ENCODE measurements at places on chromosomes 2 and 18.
A peak's percentile ranks its signal among the peaks of the same experiment; 100 is the strongest.

- no peak for DNase-seq
These were observed 144.3 kb upstream of the PELI1 start for GRCh38 chr2:64288321-64289193.

GRCh38 chr2:96687266-96687665, 44.7 kb downstream of the FER1L5 start:
- no peak for DNase-seq

- no peak for DNase-seq
These were observed 4.5 kb downstream of the TMEM131 start for GRCh38 chr2:97991081-97991856.

DNA sequence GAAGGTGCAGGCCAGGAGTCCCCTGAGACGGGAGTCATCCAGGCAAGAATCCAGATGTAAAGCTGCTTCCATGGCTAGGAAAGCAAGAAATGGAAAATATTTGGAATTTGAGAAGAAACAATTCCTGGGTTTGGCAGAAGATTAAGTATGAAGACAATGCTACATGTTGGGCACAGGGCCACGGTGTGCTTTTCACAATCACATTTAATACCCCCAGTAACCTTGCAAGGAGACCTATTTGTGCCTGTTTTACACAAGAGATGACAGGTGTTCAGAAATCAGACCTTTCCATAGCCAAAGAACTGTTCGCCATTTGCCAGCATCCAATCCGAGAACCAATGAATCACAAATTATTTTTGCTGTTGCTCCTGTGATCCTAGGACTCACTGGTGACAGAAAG, 50.5 kb downstream of the KCTD1 start:
- DNase-seq = no peak

DNA sequence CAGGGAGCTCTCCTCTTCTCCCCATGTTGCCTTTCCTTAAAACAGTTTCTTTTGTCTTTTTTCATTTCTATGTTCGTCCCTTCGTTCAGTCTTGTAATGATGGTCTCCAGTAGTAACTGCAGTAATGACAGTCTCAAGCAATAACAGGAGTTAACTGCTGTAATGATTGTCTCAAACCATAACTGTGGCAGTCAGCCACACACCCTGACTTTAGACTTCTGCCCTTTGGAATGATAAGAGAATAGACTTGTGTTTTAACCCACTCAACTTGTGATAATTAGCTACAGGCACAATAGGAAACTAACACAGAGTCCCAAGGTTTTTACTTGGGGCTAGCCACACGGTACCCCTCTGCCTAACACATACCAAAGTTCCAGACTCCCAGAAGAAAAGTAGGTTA, 12.1 kb downstream of the TMEM131 start:
- DNase-seq = no peak

GRCh38 chr2:49306925-49307324, 152.6 kb upstream of the FSHR start:
- no peak for DNase-seq

DNA sequence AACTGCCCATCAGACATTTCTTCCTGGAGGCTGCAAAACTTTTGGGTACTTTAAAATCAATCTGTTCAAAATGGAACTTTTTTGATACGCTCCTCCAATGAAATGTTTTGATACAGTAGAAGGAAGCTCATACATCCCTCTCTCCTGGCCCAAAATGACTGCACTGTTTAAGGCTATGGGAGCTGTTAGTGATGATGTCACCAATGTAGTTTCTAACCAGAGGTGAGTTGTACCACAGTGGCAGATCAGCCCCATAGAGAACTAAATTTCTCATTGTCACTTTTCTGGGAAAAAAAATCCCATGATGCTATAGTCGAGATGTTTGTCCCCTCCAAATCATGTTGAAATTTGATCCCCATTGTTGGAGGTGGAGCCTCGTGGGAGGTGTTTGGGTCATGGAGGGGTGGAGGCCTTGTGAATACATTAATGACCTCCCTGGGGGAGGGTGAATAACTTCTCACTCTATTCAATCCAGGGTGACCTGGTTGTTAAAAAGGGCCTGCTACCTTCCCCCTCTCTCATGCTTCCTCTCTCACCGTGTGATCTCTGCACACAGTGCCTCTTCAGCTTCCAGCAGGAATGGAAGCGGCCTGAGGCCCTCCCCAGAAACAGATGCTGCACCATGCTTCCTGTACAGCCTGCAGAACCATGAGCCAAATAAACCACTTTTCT, 117.4 kb upstream of the NPAS2 start:
- DNase-seq = no peak

GRCh38 chr2:232611559-232612218, 21.7 kb upstream of the EFHD1 start:
- peak; percentile 40 for DNase-seq

DNA sequence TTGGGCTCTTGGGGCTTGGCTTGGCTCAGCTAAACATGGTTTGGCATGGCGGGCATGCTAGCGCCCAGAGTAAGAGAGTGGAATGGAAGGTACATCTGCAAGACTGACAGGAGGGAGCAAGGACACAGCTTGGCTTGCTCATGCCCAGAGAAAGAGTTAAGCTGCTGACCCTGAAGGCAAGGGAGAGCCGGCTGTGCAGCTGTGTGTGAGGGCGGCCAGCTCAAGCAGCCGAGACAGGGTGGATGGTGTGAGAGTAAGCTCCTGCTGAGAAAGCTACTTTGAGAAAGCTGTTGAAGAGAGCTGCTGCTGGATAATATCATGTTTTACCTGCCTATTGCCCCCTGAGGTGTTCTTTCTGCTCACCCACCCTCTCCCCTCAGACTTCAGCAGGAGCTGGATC, 135.6 kb downstream of the CCBE1 start:
- no peak for DNase-seq

GRCh38 chr2:230144355-230144754, 75.4 kb downstream of the SP110 start:
- DNase-seq = no peak

- peak; percentile 99 for DNase-seq
These were observed 46.1 kb upstream of the PTMA start for GRCh38 chr2:231662028-231662810.

DNA sequence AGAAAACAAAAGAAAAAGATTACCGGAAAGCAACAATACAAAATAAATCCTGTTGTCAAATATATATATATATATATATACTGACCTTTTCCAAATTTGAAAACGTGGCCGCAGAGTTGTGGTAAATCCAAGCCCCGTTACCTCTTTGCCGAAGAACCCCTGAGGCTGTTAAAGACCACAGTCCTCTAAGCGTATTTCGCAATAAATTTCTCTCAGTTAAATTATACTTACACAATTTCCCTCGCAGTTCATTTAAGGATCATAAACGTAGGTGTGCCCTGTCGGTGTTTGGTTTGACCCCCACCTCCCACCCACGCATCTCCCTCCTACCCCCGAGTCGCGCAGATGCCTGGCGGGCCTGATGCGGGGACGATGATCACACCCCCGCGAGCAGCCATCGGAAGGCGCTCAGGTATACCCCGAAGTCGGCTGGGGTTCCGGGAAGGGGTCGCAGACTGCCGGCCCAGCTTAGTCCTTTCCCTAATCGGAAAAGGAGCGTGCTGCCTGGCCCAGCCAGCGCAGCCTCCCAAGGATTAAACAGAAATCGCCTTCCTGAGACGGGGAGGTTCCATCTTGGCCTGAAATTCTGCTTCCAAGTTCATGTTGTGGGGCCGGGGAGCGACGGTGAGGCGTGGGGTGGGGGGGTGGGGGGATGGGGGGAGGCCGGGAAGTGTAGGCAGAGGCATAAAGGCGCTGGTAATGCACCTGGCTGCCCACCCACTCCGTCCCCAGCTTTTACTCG, 2.9 kb upstream of the MEIS1 start:
- DNase-seq = no peak

DNA sequence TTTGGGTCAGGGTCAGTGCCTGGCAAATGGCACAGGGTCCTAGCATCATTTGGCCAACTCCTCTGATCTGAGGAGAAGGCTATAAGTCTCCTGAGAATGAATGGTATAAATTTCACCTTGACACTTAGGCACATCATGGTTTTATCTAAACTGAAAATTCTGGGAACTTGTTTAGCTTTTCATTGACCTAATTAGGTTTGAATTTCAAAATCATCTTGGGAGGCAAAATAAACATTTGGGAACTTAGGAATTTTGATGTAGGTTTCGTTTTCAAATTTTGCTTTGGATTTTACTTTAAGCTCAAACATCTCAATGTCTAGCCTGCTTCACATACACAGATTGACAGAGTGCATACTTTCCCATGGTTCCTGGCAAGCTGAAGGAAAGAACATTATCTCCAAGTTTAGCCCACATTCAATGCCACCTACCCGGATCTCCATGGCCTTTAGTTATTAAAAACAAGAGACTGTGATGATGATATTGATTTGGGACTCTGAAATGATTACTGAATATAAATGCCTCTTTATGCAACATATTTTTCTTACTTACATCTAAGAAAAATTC, 44.5 kb downstream of the MYOM1 start:
- DNase-seq = no peak

- DNase-seq = no peak
These were observed 160.8 kb upstream of the CAVIN2 start for GRCh38 chr2:192007581-192008228.

DNA sequence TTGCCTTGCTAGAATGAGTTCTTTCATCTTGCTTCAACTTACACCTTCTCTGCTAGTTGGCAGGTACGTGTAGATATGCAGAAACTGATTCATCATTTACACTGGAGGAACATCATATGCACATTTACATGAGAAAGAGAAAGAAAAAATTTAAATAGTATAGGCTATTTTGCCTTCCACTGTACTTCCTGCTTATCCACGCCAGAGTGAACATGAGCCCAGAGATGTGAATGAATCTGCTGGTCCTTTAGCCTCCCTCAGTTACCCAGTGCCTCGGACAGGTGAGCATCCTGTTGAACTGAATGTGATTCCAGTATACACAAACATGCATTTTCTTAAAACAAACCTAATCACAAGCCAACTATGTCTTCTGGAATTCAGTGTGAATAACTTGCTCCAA, 83.6 kb downstream of the SESTD1 start:
- no peak for DNase-seq

DNA sequence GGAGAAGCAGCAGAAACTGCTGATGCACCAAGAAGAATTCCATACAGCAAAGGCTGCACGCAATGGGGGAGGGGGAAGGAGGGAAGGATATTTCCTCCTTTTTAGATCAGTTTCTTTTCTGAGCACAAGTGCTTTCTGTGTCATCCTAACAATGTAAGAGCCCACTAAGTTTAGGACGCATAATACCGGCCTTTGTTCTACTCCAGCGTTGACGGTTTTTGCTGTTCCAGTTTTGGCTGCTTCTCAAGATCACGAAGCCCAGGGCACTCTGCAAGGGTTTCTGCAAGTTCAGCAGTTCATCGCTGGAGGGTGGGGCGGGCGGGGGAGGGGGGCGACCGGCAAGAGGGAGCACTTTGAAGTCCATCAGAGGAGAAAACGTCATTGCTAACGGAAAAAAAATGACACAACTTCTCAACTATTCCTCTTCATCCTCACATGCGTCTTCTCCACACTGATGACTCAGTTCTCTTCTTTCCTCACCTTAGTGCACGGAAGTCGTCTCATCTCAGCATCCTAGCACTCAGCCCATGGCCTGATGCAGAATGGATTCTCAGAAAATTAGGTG, 8.7 kb downstream of the FAM178B start:
- peak; percentile 51 for DNase-seq

DNA sequence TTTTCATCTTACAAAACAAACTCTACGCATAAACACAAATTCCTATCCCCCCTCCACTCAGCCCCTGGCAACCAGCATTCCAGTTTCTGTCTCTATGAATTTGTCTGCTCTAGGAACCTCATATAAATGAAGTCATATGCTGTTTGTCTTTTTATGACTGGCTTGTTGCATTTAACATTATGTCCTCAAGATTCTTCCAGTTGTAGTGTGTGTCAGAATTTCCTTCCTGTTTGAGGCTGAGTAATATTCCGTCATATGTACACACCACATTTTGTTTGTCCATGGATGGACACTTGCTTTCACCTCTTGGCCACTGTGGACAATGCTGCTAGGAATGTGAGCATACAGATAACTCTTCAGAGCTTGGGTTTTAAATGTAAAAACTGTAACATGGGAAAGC, 272.1 kb downstream of the GBX2 start:
- no peak for DNase-seq

- DNase-seq = no peak
These were observed 169.1 kb downstream of the ATAD2B start for GRCh38 chr2:23757686-23758433.

- no peak for DNase-seq
These were observed 16.3 kb upstream of the BOK start for GRCh38 chr2:241542278-241542605.

DNA sequence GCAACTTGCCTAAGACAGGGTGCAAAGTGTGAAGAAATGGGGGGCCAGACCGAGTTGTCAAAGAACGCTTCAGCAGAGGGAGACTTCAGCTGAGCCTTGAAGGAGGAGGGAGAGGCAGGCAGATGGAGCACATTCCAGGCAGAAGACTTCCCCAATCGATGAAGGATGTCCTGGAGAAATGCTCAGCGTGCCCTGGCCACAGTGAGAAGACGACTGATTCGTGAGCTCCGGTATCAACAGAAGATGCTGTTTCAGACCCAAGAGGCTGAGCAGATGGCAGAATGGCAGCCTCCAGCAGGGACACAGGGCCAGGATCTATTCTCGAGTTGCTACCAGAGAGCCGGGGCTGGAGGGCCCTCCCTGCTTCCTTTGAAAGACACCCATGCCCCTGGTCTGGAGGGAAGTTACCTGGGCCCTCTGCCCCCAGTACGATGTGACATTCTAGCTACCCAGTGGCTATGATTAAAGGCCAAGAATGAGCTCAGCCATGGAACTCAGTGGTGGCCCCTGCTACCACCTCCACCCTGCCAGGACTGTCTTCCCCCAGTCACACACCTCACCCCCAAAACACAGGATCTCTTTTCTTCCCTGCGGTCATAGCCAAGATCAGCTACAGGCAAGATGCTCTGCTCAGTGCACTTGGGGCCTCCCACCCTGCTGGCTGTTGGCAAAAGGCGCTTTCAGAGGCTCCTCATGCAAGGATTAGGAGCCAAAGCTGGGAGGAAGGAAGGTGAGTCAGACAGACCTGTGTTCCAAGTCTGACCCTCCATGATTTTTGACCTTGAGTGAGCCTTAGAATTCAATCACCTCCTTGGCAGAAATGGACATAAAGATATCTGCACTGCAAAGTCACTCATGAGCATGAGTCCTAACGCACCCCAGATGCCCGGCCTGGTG, 84.3 kb downstream of the TFCP2L1 start:
- DNase-seq = no peak

GRCh38 chr2:165157160-165157559, 46.7 kb downstream of the SCN3A start:
- no peak for DNase-seq

GRCh38 chr2:109535217-109535946, 78.4 kb downstream of the SEPTIN10 start:
- no peak for DNase-seq

DNA sequence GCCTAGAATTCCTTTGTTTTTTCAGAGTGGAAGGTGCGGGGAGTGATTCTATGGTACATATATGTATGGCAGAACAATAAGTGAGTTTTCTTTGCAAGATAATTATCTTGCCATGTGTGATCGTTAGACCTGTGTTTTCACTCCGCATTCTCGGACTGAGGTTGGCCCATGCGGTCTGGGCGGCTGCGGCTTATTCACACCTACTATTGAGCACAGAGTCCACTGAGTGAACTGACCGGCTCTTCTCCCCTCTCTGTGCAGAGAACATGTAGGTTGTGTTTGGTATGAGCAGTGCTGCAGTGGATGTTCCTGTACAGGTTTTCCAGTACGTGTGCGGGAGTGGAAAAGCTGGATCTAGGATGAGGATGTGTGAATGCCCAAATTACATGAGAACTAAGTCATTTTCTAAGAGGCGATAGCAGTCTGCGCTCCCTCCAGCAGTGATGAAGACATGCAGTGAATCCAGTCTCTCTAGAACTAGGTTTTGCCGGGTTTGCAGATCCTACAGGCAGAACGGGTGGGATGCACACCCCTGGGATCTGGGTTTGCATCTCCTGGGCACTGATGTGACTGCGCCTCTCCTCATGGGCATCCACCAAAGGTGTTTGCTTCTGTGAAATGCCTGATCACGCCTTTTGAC, 27.1 kb downstream of the MTERF4 start:
- no peak for DNase-seq

All from central memory CD4-positive, alpha-beta T cell (primary cell).